ENCODE measurements at places on chromosomes 6 and 20.

GRCh38 chr20:1474817-1475603, 8.4 kb upstream of the NSFL1C start:
- DNase-seq: peak; percentile 20

- no peak for DNase-seq
Observed at GRCh38 chr6:73394577-73395354, at the start of gene DDX43. Gene DDX43, plus strand, starts transcription at chr6:73394828. Its CDS starts 78 bp downstream, at chr6:73394906.

DNA sequence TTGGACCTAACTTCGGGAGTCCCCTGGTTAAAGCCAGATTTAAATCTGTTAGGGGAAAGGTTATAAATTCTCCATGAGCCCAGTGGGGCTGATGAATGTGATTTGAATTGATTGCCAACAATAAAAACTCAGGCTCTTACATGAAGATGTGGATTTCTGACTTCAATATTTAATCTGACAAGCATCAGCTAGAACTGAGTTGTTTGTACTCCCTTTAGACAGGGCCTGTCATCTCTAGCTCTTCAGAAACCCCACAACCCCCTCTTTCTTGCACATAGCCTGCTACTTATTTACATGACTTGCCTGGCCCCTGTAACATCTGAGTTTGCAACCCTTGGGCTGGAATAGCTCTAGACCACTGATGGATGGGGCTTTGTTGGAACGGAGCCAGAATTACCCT, 191.6 kb upstream of the PLCB4 start:
- DNase-seq: no peak

DNA sequence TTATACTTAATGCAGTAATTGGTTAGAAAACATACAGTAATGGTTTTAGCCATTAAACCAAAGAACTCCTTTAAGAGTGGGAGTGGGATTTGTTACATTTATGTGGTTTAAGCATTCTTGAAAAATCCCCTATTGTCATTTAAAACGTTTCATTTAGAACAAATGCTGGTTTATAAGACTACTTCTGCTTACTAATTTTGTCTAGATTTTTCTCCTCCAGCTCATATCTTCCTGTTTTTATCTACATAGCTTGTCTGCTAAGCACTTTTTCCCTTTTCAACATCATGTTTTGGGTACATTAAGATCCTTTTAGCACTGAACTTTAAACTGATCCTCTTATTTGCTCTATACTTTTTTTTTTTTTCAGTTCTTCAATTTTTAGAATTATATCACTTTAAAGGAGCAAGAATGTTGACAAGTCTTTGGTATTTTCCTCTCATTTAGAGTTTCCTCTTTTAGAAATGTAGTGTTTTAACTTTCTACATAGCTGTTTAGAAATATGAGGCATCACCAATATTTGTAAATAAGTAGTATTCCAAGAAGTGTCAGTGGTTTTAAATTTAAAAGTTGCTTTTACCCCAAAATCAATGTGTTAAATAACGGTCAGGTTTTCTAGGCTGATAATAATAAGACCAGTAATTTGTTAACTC, 80.9 kb downstream of the SESN1 start:
- DNase-seq: no peak

DNA sequence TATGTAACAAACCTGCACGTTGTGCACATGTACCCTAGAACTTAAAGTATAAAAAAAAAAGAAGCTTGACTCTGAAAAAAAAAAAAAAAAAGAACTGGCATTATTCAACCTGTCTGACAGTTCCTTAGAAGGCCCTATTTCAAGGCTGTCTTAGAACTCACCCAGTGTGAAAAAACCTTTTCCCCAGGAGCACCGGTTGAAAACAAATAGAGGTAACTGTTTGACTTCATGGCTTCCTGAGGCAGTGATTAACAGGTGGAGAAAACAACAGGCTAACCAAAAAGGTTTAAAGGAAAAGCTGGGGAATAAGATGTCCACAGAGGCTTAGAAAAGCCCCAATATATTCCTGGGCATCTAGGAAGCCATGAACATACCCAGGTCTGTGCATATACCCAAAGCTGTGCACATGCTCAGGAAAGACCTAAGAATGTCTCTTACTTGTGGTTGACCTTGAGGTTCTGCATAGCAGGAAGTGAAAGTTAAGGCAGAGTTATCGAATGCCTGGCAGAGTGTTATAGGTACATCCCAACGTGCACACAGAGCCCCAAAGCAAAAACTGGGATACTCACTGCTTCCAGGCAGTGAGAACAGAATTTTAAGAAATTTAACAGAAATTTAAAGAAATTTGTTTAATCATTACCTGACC, 7.0 kb downstream of the UQCC1 start:
- DNase-seq: no peak

DNA sequence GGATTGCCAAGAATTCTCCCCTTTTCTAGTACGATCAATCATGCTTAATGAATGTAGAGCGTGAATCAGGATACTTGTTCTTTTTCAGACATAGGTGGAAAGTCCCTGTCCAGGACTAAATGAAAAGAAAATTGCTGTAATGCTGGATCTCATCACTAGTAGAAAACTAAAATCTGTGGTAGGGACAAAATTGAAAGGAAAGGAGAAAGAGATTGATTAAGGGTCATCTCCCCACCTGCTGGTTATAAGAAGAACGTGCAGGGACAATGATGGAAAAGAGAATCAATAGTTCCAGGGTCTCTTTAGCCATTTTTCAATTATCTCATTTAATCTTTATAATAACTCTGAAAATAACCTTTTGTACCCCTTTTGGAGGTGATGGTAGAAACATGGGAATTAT, 18.7 kb upstream of the HLA-DRB1 start:
- DNase-seq: no peak

DNA sequence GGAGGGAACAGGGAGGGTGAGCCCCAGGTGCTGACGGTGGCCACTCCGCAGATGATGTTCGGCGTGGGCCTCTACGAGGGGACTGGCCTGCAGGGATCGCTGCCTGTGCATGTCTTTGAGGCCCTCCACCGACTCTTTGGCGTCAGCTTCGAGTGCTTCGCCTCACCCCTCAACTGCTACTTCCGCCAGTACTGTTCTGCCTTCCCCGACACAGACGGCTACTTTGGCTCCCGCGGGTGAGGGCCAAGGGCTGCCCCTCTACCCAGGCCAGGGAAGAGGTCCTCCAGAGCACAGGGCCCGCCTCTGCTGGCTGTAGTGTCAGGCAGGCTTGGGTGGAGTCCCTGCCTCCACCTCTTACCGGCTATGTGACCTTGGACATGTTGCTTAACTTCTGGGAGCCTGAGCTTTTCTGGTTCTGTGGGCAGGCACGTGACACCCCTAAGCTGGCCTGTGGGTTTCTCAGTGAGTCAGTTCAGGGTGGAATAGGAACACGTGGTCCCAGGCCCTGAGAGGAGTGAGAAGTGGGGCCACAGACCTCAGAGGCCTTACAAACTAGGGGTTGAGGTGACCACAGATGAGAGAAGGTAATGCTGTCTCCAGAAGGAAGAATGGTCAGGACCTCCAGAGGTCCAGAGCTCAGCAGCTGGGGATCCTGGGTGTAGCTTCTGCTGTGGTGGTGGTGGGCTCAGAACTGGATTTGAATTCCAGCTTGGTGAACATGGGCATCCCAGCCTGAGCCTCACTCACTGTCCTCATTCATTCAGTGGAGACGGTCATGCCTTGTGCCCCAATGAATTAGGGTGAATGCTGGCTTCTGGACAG, 11.9 kb downstream of the PCIF1 start:
- no peak for DNase-seq

GRCh38 chr6:42075159-42075838, 25.0 kb downstream of the TAF8 start:
- no peak for DNase-seq

DNA sequence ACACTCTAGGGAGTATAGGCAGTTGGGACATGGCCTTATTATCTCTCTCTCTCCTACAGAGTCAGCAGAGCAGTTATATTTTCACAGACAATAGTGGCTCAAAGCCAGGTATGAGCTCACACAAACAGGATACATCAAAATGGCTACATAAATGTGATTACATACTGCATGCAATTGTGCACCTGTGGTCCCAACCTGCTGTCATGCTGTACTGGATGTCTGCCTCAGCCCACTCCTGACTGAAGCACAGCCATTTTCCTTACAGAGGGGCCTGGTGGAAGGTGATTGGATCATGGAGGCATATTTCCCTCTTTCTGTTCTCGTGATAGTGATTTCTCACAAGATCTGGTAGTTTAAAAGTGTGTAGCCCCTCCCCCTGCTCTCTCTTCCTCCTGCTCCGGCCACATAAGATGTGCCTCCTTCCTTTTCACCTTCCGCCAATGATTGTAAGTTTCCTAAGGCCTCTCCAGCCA, 37.0 kb upstream of the SAMHD1 start:
- DNase-seq: no peak

DNA sequence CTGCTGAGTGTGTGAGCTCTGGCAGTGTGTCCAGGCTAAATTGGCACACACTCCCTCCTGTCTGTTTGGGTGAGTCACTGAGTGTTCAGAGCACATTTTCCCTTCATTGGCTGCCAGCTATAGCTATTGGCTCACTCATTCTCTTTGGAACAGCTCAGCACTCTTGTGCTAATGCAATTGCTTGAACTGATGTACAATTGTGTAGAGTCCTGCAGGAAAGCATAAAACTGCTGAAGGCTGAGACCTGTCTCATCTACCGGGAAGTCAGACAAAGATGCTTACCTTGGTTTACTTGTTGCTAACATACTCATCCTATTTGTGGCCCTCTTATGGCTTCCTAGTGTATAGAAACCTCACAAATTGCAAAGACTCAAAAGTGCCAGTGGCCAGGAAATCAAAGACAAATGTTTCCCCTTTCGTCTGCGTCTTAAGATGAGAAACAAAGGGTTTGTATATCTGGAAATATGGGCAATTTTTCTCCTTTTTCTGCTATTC, 351.0 kb downstream of the BCKDHB start:
- DNase-seq: no peak

DNA sequence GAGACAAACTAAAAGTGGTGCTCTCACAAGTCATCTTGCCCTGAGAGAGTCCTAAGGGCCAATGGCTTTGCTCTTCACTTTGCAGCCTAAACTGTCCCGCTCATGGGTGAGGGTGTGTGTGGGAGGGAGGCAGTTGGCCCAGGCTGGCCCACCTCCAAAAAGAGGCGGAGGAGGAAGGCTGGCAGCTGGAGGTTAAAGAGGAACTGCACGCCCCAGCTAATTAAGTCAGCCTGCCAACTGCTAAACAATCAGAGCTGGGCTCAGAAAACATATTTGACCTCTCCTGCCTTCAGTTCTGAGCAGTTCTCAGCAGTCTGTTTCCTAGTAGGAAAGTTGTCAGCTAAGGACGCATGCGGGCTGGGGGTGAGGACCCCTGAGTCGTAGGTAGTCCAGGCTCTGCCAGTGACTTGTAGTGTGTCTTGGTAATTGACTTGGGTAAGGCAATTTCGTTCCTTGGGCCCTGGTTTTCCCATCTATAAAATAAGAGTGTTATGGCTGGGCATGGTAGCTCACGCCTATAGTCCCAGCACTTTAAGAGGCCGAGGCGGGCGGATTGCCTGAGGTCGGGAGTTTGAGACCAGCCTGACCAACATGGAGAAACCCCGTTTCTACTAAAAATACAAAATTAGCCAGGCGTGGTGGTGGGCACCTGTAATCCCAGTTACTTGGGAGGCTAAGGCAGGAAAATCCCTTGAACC, 17.0 kb downstream of the GSS start:
- DNase-seq: no peak

DNA sequence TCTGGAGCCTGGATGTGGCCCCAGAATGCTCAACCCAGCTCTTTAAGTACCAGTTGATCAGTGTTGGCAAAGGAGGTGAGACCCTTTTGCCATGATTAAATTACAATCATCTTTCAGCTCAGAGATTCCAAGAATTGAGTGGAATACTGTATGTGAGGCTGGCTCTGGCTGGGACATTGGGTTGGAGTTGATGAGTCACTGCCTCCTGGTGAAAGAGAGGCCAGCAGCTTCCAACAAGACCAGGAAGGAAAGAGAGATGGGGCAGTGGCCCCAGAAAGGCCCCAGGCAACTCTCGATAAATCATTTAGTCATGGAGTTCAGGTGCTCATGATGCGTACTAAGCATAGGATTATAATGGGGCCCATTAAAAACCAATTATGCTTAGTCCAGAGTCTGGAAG, 2.1 kb downstream of the TGM6 start:
- no peak for DNase-seq

DNA sequence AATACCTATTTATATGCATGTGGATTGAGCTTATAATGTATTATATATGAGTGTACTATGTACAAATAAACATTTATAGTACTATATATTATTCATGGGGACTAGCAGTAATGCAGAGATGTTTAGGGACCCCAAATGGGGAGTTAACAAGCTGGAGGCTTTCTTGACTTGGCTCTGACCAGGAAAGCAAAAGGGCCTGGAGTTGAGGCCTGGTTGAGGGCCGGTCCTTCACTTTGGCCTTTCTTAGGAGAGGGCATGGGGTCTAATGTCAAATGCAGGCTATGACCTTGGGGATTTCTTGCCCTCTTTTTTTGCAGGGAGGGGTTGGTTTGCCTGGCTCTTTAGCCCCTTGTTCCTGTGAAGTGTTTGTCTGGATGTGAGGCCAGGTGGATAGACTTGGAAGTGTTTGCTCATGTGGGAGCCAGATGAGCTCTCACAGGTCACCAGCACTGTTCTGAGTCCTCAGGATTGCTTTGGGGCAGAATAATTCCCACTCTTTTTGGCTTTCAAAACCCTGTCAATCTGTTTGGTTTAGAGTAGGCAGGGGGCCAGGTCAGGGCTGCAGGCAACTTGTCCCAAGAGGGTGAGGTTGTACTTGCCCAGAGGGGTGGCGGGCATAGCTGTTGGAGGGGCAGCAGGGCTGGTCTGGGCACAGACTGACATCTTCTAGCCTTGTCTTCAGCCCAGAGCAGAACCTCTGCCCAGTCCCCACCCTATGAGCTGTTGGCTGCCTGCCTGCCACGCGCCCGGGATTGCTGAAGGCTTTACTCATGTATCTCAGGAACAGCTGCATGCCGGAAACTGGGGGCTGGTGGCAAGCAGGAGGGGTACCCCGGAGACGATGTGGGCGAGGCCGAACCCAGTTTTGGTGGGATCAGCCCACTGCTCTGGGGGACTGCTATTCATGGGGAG, 14.6 kb downstream of the TJAP1 start:
- no peak for DNase-seq

DNA sequence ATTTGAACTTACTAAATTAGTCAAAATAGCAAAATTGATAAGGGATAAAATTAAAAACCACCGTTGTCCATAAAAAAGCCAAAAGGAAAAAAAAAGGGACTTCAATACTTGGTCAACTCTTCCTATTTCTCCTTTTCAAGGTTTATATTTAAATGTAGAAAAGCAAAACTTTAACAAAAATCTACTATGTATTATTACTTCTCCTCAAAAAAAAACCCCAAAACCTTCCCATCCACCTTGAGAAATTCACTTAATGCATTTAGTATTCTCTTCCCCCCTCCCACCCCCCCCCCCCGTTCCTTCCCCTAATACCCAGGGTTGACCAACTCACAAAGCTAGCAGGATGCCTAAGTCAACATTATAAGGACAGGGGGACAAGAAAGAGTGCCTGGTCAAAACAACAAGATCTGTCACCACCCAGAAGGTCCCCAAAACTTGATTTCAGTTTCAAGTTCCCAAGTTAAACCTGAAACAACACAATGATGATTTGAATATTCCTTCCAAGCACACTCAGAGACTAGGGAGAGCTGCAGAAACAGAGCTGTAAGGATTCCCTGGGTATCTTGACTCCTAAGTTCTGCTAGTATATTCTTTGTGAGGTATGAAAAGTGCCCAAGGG, 14.6 kb downstream of the GMDS start:
- DNase-seq: no peak

- DNase-seq: no peak
Observed at GRCh38 chr6:70995411-70995810, 38.6 kb upstream of the B3GAT2 start.

All from iPS DF 19.7 (cell line).